ENCODE measurements at places on chromosomes 3 and 15.
A peak's percentile ranks its signal among the peaks of the same experiment; 100 is the strongest.

DNA sequence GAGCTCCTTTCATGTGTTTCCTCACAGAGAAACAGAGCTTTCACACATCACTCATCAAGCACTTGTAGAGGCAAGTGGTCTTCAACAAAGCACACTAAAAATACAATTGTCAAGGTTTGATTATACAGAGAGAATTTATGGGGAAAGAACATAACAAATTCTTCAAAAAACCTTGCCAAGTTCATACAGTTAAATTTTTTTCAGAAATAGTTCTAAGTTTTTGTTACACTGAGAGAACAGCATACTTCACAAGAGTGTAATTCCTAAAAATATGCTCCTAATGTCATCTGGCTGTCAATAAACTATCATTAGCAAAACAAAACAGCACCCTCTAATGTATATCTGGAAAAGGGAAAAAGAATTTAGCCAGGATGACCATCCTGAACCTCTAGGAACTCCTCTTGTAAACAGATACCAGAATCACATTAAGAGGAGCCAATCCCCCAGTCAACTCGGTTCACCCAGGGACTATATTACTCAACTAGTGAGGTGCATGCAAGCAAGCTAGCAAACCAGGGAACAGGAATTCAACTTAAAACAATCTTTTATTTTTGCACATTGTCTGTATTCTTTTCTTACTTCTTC is 63.3 kb downstream of the RAD18 start:
- no peak for DNase-seq

GRCh38 chr3:169545606-169546005 is 117.9 kb downstream of the MECOM start:
- DNase-seq: no peak

- no peak for DNase-seq
Observed at GRCh38 chr15:67184208-67184925, 70.1 kb downstream of the AAGAB start.

GRCh38 chr15:42218953-42219592 is 11.0 kb upstream of the VPS39 start:
- DNase-seq: no peak

- no peak for DNase-seq
Observed at GRCh38 chr3:125050488-125051090, 5.2 kb downstream of the HEG1 start.

GRCh38 chr3:25354071-25354470 is 74.0 kb upstream of the RARB start:
- DNase-seq: no peak

- no peak for DNase-seq
Observed at GRCh38 chr3:8509961-8510360, 8.3 kb downstream of the LMCD1 start.

- DNase-seq: no peak
Observed at GRCh38 chr3:1172644-1173043, 79.8 kb downstream of the CNTN6 start.

GRCh38 chr3:42133500-42134298 is 42.5 kb downstream of the TRAK1 start:
- no peak for DNase-seq

GRCh38 chr3:30470496-30470895 is 135.9 kb upstream of the TGFBR2 start:
- DNase-seq: no peak

- DNase-seq: no peak
Observed at GRCh38 chr3:133901083-133901482, 5.4 kb upstream of the RAB6B start.

DNA sequence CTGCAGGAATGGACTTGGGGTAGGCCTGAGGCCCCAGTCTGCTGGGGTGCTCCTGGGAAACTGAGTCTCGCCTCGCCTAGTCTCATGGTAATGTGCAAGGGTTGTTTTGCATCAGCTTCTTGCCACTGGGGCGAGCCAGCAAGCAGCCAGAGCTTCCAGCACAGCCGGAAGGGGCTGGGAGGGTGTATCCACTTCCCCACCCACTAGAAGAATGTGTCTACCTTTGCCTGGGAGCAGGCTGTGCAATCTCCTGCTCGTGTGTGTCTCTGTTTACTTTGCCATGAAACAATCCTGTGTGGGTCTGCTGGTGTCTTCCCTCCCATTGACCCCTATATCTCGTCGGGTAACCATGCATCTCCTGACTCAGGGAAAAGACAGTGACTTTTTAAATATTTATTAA is 21.8 kb upstream of the ERICH6 start:
- DNase-seq: no peak

DNA sequence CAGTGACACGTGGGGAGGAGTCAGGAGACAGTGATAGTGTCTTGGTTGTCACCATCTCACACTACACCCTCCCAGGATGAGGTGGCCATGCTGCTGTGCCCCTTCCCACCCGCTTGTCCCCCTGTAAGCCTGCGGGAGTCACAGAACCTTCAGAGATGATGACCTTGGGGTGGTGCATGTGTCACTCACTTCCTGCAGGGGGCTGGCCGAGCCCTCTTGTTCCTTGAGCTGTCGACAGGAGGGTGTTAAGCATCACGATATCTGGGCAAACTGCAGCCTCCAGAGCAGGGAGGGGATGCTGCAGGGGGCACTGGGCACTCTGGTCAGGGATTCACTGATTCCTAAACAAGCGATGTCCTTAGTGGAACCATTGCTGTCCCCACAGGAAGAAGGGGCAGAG is 27.7 kb downstream of the FAH start:
- no peak for DNase-seq

GRCh38 chr15:32885713-32886112 is 167.9 kb downstream of the GREM1 start:
- DNase-seq: no peak

GRCh38 chr3:105397974-105398373 is 31.3 kb downstream of the ALCAM start:
- DNase-seq: no peak

GRCh38 chr3:119293105-119293870 is 895 bp upstream of the ARHGAP31 start:
- peak; percentile 33 for DNase-seq

GRCh38 chr15:82972990-82973389 is 13.0 kb upstream of the RAMAC start:
- DNase-seq: no peak

- no peak for DNase-seq
Observed at GRCh38 chr3:160665231-160665630, 11.7 kb upstream of the ARL14 start.

- DNase-seq: no peak
Observed at GRCh38 chr3:34264337-34265041, 466.1 kb downstream of the PDCD6IP start.

- DNase-seq: no peak
Observed at GRCh38 chr3:120227710-120228347, 57.2 kb downstream of the GPR156 start.

- no peak for DNase-seq
Observed at GRCh38 chr3:88123526-88123925, 26.2 kb upstream of the C3orf38 start.

DNA sequence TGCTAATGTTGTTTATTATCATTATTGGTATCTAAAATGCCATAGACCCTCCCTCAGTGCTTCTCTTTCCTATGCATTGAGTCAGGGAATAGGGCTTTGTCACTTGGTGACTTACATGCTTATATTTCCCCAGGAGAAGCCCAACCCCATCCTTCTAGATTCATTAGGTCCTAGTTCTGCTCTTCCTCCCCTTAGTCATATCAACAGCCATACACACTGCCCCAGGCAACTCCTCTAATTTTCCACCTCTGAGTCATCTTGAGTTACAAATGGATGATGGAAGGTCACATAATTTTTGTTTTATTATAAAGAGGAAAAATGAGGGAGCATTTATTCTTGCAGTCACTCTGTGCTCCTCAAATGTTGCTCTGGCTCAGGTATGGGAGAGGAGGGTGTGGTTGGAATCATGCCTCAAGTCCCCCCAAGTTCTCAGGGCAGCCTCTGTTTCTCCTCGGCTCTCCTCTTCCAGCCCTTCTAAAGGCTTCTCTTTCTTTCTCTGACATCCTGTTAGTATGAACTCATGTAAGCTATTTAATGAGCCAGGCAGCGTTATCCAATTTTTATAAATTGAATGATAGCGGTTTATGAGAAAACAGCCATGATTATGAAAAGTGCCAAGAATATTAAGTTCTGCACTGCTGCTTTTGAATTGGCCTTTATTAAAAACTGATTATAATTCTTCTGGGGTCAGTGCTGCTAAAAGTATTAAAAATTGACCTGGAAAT is 45.6 kb upstream of the FSTL1 start:
- DNase-seq: no peak

DNA sequence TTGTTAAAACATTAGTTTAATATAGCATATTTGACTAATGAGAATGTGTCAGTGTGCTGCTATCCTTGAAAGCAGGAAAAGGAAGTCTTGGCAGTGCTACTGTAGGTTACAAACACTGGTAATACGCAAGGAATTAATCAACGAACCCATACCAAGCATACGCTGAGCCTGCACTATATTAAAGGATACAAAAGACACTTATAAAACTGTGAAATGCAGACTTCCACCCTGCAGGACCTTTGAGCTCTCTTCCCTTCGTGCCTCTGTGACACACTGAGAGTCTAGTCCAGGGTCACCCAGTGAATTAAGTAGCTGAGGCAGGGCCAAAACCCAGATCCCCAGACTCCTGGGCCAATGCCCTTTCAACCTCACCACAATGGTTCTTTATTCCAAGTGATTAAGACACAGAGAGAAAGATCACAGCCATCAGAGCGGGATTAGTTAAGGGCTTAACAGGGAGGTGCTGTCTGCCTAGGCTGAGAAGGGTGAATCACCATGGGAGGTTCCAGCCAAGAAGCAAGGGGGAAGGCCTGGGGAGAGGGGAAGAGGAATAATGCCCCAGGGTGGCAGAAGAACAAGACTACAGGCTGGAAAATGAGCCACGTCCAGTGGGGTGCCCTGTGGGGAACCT is 6.8 kb downstream of the ANXA2 start:
- DNase-seq: peak; percentile 85

- no peak for DNase-seq
Observed at GRCh38 chr3:1908651-1909445, 189.8 kb upstream of the CNTN4 start.

DNA sequence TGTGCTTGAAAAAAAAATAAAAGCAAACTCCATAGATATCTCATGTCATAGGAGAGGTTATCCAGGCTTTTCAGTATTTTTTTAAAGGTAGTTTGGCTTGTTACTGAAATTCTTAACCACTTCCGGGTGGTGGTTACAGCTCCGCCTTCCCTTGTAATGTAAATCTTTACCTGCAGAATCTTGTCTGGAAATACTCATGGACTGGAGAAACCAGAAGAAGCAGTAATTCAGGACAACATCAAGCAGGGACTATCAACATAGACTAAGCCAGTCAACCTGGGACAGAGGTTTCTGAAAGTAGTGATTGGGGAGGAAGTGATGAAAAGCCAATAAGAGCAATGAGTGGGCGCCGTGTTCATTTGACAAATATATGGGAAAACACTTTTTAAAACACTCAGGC is 78.9 kb upstream of the SKOR1 start:
- DNase-seq: no peak

DNA sequence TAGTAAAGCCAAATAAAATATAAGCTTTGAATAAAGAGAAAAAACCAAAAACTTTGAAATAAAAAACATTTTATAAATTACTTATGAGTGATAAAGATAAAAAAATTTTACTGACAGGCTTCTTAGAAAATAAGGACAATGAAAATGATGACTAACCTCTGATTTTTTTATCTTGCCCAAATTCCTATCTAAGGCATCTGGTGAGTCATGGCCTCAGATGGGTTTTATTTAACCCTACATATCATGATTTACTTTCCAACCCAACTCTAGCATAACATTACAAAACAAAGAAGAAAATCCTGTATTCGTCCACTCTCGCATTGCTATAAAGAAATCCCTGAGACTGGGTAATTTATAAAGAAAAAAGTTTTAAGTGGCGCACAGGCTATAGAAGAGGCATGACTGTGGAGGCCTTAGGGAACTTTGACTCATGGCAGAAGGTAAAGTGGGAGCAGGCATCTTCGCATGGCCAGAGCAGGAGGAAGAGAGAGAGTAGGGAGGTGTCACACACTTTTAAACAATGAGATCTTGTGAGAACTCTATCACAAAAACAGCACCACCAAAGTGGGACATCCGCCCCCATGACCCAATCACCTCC is 152.1 kb downstream of the NEK10 start:
- no peak for DNase-seq

DNA sequence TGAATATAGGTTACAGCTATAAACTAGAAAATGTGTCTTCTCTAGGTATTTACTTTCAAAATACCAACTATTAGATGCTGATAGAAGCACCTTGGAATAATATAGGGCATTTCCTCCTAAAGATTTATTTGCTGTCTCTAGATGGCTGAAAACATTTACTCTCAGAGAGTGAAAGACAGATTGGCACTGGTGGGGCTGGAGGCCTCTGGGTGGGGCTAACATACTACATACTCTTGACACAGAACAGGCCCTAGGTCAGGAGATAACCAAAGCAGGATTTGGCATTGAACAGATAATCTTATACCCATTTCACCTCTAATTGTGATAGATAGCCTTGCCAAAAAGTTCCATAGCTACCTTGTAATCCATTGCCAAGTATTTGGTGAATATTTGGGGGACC is 253.3 kb upstream of the TBC1D5 start:
- DNase-seq: no peak

DNA sequence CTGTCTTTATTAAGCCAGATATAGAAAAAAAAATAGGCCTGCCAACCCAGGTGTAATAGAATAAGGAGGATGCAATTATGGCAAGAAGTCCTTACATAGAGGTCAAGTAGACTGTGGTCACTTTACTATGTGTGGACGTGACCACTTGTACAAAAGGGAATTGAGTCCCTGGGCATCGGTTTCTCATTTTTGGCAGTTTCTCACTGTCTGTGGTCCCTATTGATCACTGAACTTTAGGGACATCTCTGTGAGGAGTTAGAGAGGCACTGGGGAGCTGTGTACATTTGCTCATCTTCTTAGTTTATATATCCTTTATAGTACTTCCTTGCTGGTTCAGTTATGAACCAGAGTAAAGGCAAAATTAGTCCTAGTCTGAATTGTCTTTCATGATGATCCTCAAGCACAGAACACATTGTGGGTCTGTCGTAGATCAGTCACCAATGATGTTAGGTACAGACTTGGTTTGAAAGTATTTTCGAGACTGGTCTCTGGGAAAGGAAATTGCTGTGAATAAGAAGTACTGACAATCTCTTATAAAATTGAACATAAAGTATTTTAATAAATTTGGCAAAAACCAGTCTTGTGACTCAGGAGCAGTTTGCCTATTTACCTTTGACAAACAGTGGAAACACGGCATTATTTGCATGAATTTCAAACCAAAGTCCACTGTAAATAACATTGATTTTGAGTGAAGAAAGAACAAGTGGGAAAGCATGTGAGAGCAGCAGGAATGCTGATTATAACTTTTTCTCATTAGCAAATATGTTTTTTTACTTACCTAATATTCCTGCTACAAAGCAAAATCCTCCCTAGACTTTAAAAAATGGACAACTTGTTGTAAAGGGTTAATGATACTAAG is 218.9 kb upstream of the DPH6 start:
- DNase-seq: no peak
